Stimulated activated CD4-positive, alpha-beta T cell treated with anti-CD3 and anti-CD28 coated beads, Interleukin-1b, Interleukin-23, amount 100 ng/mL, for 4 hours (primary cell): ENCODE measurements at places on chromosomes 16 and 17.

GRCh38 chr16:88839026-88839529 lies 17.7 kb downstream of the GALNS start:
- DNase-seq = no peak

DNA sequence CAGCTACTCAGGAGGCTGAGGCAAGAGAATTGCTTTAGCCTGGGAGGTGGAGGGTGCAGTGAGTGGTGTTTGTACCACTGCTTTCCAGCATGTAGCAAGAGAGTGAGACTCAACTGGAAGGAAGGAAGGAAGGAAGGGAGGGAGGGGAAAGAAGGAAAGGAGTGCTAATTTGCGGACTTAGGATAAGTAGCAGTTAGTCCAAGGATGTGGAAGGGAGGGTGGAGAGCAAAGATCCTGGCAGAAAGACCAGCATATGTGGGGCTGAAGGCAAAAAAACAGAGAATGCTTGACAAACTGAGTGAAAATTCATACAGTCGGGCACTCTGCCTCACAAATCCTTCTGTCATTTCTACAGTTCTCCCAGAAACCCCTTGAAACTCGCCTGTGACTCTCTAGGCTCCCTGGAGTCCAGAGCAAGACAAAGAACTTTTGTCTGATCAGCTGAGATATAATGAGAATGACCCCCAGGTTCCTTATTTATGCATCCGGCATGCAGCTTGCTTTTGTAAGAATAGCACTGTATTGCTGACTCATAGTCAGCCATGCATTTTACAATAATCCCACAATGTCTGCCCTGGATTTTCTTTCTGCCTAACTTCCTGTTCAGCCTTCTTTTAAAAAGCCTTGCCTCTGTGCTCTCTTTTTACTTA lies 31.5 kb downstream of the CDK5RAP3 start:
- no peak for DNase-seq

- no peak for DNase-seq
These were observed 41.1 kb upstream of the SLC5A10 start for GRCh38 chr17:18910881-18911280.

DNA sequence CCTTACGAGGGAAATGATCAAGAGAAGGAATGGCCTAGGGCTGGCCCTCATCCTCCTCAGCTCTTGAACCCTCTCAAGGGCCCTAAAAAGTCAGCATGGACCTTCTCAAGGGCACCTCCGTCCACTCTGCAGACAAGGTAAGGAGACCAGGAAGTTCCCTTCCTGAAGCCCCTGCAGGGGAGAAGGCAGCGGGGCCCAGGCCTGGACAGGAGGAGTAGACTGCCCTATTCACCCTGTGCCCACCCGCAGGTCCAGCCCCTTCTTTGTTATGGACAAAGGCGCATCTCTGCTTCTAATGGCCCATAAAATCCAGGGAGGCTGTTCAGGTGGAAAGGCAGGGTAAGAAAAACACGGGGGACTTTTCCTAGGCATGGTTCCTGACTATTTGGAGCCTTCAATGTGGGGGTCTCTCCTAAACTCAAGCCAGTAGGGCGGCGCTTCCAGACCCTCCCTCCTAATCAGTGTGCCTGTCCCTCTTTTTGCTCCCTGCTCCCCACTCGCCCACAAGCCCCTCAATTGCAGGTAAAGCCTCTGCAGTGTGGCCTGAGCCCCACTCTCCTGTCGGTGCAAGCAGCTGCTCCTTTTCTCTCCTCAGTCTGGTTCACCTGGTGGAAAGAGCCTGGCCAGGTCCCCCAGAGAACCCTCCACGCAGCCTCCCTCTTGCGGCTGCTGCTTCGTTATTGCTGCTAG lies 28.2 kb downstream of the AXIN2 start:
- DNase-seq = no peak

- no peak for DNase-seq
These were observed 169.3 kb upstream of the AXIN2 start for GRCh38 chr17:65730711-65731169.
